Esophagus mucosa (tissue), 1 donor: ENCODE measurements at places on chromosomes 7 and 10.

GRCh38 chr10:118980135-118980865 lies 49.2 kb upstream of the NANOS1 start:
- no peak for ATAC-seq

DNA sequence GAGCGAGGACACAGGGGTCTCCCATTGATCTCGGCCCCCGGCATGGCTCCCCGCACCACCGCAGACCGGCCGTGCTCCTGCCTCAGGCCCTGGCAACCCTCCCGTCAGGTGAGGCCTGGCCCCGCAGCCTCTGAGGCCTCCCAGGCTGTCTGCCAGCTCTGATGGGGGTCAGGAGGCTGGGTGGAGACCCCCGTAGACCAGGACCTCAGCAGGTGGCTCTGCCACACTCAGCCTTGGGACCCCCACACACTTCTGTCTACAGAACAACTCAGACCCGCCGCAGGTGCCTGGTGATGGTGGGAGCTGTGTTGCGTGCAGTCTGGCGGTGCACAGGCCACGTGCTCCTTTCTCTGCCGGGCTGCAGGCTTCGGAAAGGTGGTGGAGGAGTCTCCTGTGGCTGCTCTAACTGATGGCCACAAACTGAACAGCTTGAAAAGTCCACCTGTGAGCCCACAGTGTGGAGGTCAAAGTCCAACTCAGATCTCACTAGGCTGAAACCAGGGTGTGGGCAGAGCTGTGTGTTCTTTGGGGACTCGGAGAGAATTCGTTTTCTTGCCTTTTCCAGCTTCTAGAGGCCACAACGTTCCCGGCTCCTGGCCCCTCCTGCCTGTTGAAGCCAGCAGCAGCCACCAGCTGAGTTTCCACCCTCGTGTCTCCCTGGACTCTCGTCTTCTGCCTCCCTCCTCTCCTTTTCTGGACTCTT lies 62.5 kb downstream of the PWWP2B start:
- ATAC-seq: no peak

GRCh38 chr7:154342971-154343633 lies 290.9 kb downstream of the DPP6 start:
- no peak for ATAC-seq

DNA sequence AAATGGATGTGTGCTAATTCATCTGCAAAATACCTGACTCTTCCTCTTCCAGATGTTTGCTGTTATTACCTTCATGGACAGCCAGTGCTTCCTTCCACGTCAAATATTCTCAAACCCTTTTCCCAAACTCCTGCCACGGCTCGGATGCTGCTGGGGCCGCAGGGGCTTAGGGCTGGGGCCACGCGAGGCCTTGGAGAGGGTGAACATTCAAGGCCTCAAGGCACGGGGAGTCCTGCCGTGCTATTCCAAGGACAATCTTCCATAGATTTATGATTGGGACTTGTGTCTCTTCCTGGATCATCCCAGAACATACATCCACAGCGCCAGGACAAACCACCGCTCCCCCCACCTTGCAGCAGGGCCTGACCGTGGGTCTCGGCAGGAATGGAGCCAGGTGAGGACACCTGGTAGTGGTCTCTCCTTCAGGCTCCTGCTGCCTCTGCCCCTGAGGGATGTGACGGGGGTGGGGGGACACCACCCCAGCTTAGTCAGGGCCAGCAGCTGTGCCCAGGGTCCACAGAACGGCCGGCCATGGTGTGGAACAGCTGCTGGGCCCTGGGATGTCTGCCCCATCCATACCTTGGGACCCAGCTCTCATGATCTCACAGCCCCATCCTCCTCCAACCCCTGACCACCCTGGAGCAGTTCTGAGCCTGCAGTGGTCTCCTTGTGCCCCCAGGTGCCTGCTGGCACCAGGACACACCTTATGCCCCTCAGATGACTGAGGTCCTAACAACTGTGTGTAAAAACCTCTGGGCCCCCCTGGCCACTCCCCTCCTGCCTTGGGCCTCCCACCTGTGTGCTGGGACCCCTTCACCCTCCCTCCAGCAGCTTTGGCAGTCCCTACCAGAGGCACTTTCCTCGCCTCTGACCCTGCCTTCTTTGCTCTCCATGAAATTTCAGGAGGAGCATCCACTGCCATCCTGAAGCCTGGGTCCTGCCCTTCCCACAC lies 16.7 kb downstream of the VIPR2 start:
- no peak for ATAC-seq

DNA sequence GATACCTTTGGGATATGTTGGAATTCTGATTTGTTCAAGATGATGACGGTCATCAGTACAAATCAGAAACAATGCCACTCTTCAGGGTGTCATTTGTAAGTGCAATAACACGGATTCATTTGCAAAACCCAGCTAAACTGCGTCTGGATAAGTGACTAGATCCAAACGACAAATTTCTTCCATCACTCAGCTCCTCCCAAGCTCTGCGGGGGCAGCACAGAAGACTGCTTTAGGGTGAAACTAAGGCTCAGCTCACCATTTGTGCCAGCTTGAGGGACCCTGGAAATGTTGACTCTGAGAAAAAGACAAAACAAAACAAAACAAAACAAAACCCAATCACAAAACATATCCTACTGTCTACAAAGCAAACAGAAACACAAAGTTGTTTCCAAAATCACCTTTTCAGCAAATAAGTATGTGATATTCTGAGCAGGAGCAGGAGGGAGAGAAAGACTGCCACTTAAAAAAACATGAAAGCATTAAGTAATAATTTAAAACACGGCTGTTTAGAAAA lies 8.0 kb downstream of the EVX1 start:
- no peak for ATAC-seq

- no peak for ATAC-seq
Measured at GRCh38 chr10:123470336-123470921, 195.7 kb upstream of the GPR26 start.

DNA sequence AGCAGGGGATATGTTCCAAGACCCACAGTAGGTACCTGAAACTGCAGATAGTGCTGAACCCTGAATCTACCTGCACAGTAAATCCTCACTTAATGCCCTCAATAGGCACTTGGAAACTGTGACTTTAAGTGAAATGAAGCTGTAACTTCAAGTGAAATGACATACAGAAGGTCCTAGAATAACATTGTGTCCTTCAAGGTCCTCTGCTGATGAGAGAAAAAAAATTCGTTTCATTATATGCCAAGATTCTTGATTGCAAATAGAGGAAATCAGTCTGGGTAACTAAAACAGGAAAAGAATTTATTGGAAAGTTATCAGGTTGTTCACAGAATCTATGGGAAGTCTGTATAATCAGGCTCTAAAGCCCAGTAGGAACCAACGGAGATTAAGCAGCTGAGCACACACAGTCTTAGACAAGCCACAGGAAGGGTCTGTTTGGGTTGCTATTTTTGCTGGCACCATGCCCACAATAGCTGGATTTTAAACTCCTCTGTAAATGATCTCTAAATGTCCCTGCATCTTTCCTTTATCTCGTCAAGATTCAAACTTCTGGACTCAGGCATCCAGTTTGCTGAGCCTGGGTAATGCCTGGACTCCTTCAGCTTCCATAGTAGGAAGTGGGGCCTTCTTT lies 57.5 kb downstream of the EXOC4 start:
- ATAC-seq: no peak

GRCh38 chr7:151837285-151838042 lies 39.5 kb downstream of the PRKAG2 start:
- ATAC-seq: no peak

DNA sequence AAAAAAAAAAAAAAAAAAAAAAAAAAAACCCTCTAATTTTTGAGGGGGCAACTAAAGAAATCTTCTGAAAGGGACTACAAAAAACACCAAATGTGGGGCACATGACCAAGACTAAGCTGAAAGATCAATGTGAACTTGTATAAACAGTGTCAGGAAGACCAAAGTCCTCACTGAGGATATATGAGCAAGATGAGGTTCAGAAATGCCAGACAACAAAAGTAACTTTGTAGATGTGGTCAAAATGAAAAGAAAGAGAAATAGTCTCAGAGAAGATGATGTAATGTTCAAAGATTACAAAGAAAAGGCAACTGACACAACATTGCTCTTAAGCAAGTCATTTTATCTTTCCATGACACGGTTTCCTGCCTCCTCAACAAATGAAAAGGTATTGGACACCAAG lies 48.7 kb upstream of the PTPRZ1 start:
- no peak for ATAC-seq

DNA sequence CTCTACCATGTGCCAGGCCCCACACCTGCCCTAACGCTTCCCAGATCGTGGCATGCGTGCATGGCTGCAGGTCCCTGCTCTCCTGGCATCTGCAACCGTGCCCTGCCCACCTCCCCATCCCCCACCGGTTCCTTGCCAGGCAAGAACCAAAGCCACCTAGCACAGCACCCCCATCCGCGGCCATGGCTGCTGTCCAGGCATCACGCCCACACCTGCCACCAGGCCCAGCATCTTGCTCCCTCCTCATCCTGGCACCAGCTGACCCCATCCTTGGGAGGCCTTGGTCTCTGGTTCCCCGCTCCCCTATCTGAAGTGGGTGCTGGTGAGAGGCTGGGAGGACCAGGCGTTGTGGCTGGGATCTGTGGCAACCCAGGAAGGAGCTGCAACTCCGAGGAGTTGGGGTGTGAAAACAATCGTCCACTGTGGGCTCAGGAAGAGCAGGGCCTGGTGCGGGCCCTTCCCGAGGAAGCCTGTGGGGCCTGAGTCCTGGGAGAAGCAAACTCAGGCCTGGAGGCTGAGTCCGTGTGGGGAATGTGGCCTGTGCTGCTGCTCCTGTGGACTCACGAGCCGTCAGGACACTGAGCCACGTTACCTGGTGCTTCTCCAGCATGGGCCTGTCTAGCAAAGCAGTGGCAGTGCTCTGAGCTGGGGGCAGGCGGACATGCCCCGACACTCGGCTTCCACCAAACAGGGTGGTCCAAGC lies 417.1 kb downstream of the DNAJB6 start:
- no peak for ATAC-seq

DNA sequence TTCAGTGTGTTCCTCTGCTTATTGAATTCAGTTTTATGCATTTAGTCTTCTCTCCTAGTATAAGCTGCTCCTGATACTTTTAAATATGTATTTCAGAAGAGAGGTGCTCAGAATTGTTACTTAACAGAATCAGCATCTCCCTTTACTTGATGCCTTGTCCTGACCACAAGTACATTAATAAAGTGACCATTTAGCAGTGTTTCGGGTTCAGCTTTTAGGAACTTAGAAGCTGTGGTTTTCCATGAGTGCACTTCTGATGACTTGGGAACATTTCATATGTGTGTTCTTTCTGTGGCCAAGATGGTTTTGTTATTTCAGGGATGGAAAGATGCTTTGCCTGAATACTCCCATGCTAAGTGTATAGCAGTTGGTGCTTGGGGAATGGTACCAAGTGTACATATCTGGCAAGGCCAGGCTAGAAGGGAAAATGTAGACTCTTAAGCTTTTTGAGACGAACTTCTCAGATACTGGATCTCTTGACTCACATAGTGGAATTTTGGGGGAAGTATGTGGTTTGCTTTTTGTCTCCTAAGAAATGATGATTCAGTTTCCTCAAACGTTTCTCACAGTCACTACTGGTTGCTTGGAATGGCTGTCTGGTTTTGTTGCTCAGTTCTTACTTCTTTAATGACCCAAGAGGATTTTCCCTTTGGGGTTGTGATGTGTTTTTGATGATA lies 17.2 kb downstream of the SGPL1 start:
- ATAC-seq: no peak

GRCh38 chr10:99758211-99758891 lies 24.1 kb upstream of the ABCC2 start:
- no peak for ATAC-seq

DNA sequence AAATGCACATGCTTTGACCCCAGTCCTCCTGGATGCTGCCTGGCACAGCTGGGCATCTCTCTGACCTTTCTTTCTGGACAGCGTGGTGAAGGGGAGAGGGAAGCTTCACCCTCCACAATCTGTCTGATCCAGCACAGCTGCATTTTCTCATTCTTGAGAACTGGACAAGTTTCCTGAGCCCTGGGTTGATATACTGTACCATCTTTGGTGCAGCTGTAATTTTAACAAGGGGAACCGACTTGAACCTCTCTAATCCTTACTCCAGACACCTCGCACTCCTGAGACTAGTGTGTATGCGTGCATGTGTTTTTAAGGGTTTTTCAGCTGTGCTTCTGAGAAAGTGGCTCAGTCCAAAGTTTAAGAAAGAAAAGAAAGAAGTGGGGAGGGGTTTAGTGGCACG lies 655.7 kb downstream of the INHBA start:
- no peak for ATAC-seq

DNA sequence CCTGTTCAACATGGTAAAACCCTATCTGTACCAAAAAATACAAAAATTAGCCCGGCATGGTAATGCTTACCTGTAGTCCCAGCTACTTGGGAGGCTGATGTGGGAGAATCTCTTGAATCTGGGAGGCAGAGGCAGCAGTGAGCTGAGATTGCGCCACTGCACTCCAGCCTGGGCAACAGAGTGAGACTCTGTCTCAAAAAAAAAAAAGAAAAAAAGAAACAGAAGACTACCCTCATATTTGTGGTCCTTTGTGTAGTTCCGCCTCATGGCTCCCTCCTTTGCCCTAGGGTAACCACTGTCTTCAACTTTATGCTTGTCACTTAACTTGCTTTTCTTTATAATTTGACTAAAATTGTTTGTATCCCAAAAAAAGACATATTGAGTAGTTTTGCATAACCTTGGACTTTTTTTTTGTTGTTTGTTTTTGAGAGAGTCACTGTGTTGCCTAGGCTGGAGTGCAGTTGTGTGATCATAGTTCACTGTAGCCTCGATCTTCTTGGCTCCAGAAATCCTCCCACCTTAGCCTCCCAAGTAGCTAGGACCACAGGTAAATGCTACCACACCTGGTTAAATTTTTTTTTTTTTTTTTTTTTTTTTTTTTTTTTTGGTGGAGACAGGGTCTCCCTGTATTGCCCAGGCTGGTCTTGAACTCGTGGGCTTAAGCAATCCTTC lies 3.7 kb downstream of the ZNF487 start:
- ATAC-seq: no peak

GRCh38 chr7:51031791-51032515 lies 249.3 kb upstream of the GRB10 start:
- no peak for ATAC-seq

GRCh38 chr7:116310141-116310540 lies 99.8 kb downstream of the TES start:
- no peak for ATAC-seq

DNA sequence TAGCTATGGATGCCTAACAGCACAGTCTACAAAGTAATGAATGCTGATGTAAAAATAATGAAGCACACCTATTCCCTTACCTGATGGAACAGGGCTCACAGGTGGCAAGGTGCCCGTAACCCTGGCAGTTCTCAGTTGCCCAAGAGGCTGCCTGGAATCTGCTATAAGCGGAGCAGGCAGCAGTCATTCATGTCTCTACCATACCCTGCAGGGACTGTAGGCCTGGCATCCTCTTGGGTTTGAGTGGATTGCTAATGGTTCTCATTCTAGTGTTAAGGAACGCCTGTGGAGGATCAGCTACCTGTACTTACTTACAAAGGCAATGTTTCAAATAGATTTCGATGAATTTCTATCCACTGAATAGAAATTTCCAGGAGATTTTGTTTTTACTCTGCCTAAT lies 38.4 kb downstream of the BAIAP2L1 start:
- peak; percentile 33 for ATAC-seq

- no peak for ATAC-seq
Measured at GRCh38 chr10:116477986-116478664, 50.5 kb downstream of the PNLIPRP3 start.

GRCh38 chr10:116469437-116469836 lies 41.8 kb downstream of the PNLIPRP3 start:
- no peak for ATAC-seq

- no peak for ATAC-seq
Measured at GRCh38 chr7:133931053-133931452, 196.1 kb upstream of the LRGUK start.
